Transverse colon (tissue), 4 donors: ENCODE measurements at places on chromosomes 3 and 15. TPM values are rescaled to one million over a fixed set of nuclear protein-coding genes. Genes with fewer than 3 reads are reported as not detected.

DNA sequence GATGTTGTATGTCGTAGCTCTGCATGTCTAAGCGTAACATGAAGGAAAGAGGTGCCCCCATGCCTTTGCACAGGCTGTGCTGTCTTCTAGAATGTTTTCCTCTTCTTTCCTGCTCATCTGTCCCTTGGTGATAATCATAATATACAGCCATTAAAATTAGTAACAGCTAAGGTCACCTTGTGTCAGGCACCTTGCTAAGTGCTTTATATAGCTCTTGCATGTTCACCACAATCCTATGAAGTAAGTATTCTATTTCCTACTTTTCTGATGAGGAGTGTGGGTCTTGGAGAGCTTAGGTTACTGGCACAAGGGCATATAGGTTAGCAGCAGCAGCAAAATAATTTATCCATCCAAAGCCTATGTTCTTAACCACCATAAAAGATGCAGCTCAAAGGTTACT, 754.4 kb downstream of the NTRK3 start:
- no peak for DNase-seq

DNA sequence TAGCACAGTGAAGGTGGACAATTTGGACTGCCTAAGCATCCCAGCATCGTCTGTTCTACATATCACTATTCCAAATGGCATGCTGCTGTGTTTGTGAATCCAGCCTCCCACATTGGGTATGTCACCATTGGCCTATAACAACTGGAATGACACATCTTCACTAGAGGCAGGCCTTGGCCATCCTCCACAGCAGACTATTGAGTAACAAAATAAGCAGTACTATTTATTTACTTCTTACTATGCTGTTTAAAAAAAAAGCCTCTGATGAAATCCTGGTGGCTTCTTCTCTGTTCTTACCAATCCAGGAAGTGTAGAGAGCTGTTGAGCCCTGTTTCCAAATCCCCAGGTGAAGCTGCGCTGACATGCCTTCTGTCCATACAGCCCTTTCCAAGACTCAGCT, 30.6 kb upstream of the CERS3 start:
- DNase-seq, result peak; percentile 21

DNA sequence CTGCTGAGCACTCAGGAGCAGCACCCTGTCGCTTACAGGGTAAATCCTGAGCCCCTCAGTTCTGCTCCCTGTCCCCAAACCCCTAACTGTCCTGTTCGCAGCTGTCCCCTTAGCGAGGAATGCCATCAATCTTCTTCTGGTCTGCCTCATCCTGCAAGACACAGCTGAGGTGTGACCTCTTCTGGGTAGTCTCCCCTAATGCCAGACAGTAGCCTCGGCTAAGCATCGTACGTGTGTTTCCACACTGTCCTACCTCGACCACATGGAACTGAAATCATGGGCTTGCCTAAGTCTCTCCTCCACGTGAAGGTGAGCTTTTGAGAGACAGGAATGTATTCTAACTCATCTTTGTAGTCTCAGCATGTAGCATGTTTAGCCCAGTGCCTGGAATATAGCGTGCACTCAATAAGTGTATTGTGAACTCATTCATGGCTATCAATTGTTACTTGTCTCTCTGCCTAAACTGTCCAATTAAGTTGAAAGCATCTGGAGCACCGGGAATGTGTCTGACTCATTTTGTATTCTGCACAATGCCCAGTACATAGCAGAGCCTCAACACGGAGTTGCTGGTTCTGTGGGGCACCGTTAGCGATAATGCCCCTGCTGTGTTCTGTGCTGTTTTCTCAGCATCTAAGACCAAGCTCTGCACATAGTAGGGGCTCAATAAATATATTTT, 90.2 kb downstream of the HES1 start:
- DNase-seq, result no peak

GRCh38 chr3:11690863-11691766, 47.4 kb upstream of the VGLL4 start:
- no peak for DNase-seq

DNA sequence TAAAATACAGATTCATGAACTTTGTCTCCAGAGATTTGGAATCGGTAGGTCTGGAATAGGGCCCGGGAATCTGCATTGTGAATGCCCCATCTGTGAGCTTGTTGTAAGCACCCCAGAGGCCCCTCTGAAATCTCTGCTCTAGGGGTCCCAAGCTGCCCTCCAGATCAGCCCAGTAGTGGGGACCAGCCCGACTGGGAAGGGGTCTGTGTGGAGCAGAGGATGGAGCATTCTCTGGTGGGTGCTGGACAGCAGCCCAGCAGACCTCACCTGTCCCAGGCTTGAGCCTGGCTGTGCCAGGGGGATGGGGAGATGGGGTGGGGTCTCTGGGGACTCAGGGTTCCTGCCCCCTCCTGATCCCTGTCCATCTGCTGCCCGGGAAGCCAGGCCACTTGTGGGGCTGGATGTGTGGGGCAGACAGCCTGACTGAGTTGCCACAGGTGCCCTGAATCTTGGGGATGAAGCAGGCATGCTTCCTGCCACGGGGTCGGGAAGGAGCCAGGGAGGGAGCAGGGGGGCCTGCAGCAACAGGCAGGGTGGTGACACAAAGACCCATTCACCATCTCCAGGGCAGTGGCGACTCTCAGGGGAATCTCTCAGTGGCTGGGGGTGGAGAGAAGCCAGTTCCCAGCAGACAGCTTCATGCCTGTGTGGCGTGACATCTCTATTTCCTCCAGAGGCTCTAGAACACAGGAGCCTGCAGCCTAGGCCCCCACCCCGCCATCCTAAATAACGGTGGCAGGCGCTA, 99.3 kb downstream of the WNT7A start:
- no peak for DNase-seq

Gene SLC22A13
- 0.68 TPM for total RNA-seq

Gene FES
- 18.3 TPM for total RNA-seq

Gene PPIP5K1
- 74.2 TPM for total RNA-seq

Gene A4GNT
- total RNA-seq, result not detected

Gene CPNE4
- total RNA-seq, result 1.5 TPM

Gene KIF7
- 4.1 TPM for total RNA-seq

Gene IL5RA
- total RNA-seq, result not detected
